ENCODE measurements at places on chromosomes 4 and X. TPM values are rescaled to one million over a fixed set of nuclear protein-coding genes. Genes with fewer than 3 reads are reported as not detected.

UGT2B17 gene
- total RNA-seq = not detected

CTAG2 gene
- not detected for total RNA-seq

FRMD7 gene
- not detected for total RNA-seq

NHSL2 gene
- total RNA-seq = 2.7 TPM

STK32B gene
- total RNA-seq = 0.46 TPM

AMTN gene
- not detected for total RNA-seq

GRCh38 chrX:31178064-31178768, 106.4 kb upstream of the FTHL17 start:
- H3K36me3 ChIP-seq = no peaks in the 10 kb centered on the region
- no peak overlapping the region for H3K27ac ChIP-seq
- no peak overlapping the region for H3K4me3 ChIP-seq
- no peak for DNase-seq

- no peaks in the 10 kb centered on the region for H3K36me3 ChIP-seq
- no peak for DNase-seq
- H3K27ac ChIP-seq = no peak overlapping the region
- H3K4me3 ChIP-seq = no peak overlapping the region
- H3K4me1 ChIP-seq = peaks cover 11% of the 10 kb centered on the region
These were observed 192.6 kb downstream of the PDGFC start for GRCh38 chr4:156779042-156779441.

DNA sequence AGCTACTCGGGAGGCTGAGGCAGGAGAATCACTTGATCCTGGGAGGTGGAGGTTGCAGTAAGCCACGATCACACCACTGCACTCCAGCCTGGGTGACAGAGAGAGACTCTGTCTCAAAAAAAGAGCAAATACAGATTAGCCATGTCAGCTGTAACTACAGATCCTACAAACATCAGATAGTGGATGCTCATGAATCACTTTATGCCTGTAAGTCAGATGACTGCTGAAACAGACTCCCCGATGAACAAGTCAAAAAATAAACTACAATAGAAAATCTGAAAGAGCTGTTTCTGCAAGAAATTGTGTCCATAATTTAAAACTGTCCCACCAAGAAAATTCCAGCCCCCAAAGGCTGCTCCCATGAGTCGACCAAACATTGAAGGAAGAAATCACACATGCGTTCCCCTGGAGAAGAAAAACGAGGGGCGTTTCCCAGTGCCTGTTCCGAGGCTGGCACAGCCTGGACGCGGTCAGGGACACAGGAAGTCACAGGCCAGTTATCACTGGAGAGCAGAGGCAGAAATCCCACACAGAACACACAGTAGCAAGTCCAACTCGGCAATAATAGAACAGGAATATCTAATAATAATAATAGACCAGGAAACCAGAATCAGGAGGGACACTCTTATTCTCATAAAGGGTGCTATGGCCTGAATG, 30.0 kb upstream of the GTPBP6 start:
- H3K4me3 ChIP-seq = no peak overlapping the region
- H3K36me3 ChIP-seq = no peaks in the 10 kb centered on the region
- peak overlapping the region; percentile 25 for H3K27ac ChIP-seq
- no peaks in the 10 kb centered on the region for H3K27me3 ChIP-seq
- no peaks in the 10 kb centered on the region for H3K4me1 ChIP-seq

DNA sequence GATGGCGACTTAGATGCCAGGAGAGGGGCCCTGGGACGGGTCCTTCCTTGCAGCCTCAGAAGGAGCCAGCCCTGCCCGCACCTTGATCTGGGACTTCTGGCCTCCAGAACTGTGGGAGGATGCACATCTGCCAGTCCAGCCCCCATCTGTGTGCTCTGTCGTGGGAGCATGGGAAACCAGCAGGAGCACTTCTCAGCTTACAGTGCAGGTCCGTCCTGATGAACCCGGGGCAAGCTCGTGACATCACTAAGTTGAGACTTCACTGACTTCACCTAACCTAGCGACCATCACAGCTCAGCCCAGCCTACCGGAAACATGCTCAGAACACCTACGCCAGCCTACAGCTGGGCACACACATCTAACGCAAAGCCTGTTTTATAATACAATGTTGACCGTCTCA, 38.1 kb downstream of the ABLIM2 start:
- H3K4me1 ChIP-seq = peaks cover 91% of the 10 kb centered on the region
- H3K27ac ChIP-seq = peak overlapping the region; percentile 96
- H3K27me3 ChIP-seq = no peaks in the 10 kb centered on the region
- DNase-seq = no peak

DNA sequence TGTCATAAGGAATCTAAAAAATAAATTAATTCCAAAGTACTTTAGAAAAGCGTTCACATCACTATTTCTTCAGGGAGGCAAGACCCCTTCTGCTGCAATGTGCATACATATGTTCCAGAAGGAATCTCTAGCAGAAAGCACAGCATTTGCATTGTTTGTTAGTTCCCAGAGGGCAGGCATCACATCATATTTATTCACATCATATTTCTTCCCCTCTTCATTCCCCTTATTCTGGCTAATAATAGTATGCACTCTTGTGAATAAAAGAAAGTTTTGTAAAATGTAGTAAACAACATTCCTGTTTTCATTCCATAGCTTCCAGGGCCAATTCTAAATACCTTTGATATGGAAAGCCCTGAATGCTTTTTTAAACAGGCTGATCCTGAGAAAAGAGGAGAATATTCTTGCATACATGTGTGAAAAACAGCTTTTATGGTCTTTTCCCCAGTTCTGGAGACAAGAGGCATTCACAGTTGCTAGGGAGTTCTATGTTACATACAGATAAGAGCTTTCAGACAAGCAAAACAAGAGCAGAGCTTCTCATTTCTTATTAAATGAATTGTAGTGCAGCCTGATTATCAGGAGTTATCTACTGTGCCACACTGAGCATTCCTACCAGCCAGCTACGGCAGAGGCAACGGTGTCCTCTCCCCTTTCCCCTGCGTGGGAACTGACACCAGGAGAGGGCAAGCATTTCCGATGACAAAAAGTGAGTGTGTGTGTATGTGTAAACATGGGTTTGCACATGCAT, 15.2 kb downstream of the GATB start:
- H3K36me3 ChIP-seq = no peaks in the 10 kb centered on the region
- no peak overlapping the region for H3K4me3 ChIP-seq
- H3K4me1 ChIP-seq = peaks cover 34% of the 10 kb centered on the region
- no peak for DNase-seq

DNA sequence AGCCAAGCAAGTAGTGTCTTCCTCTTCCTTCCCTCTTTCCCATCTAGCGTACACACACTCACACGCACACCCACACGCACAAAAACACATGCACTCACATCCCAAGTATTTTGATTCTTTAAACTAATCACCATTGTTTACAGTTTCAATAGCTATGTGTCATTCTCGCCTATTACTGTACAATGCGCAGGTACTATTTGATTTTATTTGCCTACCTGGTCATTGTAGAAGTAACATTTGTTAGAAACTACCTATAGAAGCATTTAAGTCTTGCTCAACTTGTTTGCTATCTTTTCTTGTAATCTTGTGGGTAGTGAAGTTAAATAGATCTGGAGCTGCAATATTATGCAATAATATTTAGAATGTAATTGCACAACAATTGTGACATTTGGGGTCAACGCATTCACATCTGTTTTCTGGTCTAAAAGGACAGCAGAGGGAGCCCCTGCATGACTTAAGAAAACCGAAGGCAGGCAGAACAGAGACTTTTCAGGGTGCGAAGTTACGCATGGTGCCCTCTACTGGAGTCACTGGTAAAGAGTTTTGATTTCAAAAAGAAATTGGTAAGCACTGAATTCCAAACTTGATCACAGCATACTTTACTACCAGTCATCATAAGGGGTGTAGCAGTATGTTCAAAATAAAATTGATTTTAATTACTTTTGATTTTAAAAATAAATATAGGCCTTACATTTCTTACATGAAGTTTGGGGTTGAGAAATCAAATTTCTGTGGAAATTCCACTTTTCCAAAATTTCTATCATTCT, 503.3 kb upstream of the FAM241A start:
- no peaks in the 10 kb centered on the region for H3K36me3 ChIP-seq
- no peak overlapping the region for H3K4me3 ChIP-seq
- DNase-seq = peak; percentile 22
- H3K27me3 ChIP-seq = no peaks in the 10 kb centered on the region

All from gastrocnemius medialis (tissue), 4 donors.